NCI-H524 treated with DMSO at 0.1 percent for 48 hours (cell line): ENCODE measurements at places on chromosomes 12 and 14.

GRCh38 chr12:4080213-4080612, 193.3 kb upstream of the CCND2 start:
- no peak for DNase-seq

DNA sequence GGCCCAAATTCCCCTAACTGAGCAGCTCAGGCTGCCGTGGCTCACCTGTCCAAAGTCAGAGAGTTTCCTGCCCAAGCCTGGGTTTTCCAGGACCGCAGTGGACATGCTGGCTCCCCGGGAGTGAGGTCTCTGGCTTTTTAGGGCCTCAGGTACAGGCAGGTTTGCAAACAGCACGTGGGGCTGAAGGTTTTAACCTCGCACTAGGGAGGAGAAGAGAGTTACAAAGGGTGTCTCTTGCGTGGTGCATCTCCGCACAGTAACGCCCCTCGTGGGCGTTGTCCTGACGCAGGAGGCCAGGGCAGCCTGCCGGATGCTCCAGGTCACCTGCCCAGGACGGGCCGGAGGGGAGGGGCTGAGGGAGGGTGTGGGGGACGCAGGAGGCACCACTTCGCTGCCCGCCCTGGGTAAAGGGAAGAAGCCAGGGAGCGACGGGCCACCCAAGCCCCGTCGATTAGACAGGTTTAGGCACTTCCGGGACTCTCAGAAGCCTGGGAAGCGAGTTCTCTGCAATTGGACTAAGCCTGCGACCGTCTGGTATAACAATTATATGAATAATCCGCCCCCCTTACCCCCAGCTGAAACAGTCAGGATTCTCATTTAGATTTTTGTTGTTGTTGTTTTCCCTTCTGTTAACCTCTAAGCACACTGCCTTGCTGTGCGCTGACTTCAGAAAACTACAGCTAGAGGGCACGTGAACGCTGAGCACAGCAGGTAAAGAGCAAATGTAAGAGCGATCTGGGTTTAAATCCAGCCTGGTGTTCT, at the start of gene PAH:
Gene PAH (minus strand): TSS at position 219 of the 762 bp plus-strand sequence. CDS start 114 bp downstream, at position 105.
- DNase-seq: no peak

DNA sequence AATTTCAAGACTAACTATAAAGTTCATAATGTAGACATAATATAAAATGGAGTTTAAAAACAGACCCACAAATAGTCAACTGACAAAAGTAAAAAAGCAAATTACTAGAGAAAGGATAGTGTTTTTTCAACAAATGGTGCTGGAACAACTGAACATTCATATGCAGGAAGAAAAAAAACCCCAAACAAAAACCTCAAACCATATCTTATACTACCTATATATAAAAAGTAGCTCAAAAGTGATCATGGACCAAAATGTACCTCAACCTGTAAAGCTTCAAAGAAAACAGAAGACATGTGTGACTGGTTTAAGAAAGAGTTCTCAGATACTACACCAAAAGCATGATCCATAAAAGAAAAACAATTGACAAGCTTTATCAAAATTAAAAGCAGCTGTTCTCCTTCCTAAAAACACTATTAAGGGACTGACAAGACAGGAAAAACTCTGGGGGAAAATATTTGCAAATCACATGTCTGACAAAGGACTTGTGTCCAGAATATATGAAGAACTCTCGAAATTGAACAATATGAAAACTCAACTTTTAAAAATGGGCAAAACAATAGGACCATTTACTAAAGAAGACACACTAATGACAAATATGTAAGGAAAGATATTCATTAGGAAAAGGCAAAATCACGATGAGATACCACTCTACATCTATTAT, 22.7 kb upstream of the ARID4A start:
- DNase-seq: no peak

DNA sequence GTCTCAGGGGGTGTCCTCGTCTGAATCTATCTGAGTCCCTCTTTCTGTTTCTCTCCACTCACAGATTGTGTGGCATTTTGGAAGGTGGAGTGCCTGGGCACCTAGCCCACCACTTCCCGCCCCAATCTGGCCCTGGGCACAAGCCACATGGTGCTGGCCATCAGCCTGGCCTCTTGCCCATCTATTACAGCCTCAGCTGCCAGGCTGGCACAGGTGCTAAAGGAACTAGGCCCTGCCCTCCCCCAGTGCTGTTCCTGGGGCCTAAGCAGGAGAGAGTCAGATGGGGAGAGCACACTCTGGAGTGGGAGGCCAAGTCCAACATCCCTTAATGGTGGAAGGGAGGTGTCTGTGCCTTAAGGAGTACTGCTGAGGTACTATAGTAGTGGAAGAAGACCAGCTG, 8.3 kb upstream of the CALCOCO1 start:
- no peak for DNase-seq

- DNase-seq: no peak
Measured at GRCh38 chr14:51342226-51342625, 102.2 kb downstream of the TMX1 start.

- DNase-seq: no peak
Measured at GRCh38 chr12:51926718-51927117, 19.4 kb downstream of the ACVRL1 start.

DNA sequence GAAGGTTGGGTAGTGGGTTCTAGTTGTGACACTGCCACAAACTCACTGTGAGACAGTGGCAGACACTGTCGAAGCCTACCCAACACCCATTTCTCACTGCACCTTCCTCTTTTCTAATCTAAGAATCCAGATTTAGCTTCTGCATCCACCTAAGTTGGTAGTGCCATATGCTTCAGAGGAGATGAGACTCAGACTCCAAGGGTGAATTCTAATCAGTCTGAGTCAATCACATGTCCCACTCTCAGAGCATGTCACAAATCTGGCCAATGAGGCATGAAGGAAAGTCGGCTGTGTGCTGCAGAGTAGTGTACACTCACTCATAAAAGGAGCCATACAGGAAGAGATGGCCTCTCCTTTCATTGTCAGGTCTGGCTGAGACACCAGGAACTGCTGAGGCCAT, 102.1 kb upstream of the RAP1B start:
- DNase-seq: no peak

- no peak for DNase-seq
Measured at GRCh38 chr14:87312894-87313205, 680.1 kb downstream of the GALC start.

GRCh38 chr12:64551676-64552075, 58.6 kb upstream of the RASSF3 start:
- no peak for DNase-seq

GRCh38 chr12:18130851-18131250, 40.9 kb upstream of the RERGL start:
- no peak for DNase-seq

DNA sequence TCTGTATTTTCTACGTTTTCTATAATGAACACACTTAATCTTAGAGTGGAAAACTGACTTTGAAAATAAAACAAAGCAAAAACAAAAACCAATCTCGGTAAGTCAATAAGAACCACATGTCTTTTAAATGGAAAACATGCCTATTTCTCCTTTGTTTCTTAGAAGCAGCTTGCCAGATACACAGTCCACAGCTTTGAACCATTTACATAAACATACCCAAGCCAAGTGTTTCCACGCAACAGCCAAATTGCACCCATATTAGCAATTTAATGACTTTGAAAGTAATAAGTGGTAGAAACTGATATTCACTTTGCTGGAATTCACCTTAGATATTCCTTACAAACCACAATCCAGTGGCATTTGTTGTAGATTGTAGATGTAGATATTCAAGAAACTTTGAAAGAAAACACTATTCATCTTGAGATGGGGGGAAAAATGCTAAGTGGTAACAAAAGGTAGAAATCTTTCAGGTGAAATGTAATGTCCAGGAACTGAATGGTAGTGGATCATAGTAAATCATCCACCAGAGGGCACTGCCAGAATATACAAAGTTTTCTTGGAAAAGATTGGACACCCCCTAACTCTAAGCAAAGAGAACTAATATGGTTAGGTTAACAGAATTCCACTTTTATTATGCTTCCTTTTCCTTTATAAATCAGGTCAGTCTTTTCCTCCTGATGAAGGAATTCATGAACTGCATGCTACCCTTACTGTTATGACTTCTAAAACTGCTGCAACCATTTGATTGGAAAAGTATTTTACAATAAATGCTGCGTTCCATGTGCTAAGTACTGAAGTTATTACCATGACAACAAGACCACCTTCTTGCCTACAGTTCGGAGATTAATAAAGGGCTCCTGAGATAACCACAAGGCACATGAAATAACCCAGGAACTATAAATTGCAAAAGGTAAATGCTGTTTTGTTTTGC, 69.8 kb downstream of the RERG start:
- DNase-seq: no peak

- DNase-seq: no peak
Measured at GRCh38 chr14:69317102-69317755, 57.3 kb downstream of the GALNT16 start.

DNA sequence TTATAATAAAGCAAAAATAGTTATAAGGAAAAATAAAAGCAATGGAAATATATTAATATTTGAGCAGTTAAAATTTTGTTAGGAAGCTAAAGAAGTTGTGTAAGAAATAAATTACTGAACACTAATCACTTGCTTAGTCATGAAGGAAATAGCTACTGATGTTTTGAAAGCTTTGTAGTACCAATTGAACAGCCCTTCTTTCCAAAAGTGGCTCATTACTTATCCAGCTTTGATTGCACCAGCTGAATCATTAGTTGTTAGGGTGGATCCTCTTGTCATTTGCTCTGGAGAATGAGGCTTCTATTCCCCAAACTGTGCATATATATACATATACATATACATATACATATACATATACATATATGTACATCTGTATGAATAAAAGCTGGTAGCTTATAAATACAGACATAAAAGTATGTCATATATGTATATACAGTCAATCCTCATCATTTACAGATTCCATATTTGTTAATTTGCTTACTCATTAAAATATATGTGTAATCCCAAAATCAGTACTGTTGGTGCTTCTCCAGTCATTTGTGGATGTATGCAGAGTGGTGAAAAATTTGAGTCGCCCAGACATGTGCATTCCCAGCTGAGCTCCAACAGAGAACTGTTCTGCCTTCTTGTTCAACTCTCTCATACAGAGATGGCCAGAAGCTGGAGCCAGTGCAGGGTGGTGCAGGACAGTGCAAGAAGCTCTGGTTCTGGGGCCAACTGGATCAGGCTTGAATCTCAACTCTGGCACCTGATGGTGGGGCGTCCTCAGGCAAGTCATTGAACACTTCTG, 214.1 kb downstream of the RPAP3 start:
- DNase-seq: no peak

- no peak for DNase-seq
Measured at GRCh38 chr12:1920971-1921370, 2.5 kb upstream of the CACNA2D4 start.

GRCh38 chr14:98721061-98721460, 550.9 kb downstream of the BCL11B start:
- DNase-seq: no peak

DNA sequence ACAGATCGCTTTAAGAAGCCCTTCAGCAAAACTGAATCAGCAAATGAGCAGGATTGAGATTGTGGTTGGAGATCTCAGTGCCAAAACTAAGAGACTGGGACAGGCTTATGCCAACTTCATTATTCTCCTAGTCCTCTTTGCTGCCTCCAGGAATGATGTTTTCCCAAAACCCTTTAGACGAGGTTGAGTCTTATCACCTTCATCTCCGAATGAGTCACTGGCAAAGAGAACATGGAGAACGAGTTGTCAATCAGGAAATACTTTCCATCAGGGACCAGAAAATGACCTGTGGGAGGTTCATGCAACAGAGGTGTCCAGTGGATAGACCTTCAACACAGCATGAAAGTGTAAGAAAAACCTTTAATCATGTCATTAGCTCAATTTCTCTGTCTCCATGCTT, 461.5 kb downstream of the RMST start:
- DNase-seq: no peak

DNA sequence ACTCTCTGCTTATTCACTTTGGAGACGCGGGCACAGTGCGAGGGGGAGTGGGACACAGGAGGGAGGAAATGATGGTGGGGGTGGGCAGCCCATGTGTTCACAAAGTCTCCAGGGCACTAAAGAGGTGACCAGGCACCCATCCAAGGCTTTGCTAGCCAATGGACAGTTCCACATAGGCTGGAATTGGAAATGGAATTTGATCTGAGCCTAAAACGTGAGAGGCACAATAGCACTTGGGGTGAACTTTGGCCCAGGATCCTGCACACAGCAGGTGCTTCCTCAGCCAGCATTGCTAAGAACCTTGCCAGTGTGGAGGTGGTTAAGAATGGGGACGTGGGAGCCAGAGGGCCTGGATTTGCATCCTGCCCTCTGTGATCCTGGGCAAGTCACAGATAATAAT, 193.8 kb downstream of the CHST11 start:
- no peak for DNase-seq

DNA sequence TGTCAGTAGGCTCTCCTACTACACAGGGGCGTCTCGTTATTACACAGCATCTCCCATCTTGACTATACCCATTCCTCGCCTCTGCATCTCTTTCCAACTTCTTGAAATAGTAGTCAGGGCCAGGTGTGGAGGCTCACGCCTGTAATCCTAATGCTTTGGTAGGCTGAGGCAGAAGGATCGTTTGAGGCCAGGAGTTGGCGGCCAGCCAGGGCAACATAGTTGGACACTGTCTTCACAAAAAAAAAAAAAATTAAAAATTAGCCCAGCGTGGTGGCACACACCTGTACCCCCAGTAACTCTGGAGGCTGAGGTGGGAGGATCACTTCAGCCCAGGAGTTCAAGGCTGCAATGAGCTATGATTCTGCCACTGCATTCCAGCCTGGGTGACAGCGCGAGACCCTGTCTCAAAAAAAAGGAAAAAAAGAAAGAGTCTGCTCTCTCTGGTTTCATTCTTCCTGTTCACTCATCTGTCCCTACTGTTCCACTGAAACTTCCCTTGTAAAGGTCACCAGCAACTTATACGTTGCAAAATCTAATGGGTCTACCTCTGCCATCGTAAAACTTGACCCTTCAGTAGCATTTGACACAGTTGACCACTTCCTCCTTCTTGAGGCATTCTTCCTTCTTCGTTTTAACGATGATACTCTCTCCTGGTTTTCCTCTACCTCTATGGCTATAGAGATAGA, 41.0 kb upstream of the PTGR2 start:
- no peak for DNase-seq

- no peak for DNase-seq
Measured at GRCh38 chr14:74846168-74846567, 29.8 kb downstream of the PROX2 start.
